Activated naive CD4-positive, alpha-beta T cell treated with anti-CD3 and anti-CD28 coated beads, Interleukin-2, amount 50 U/mL, for 16 hours (primary cell): ENCODE measurements at places on chromosomes 7 and 10.
A peak's percentile ranks its signal among the peaks of the same experiment; 100 is the strongest.

- DNase-seq: no peak
Measured at GRCh38 chr7:92765725-92766124, 70.6 kb downstream of the CDK6 start.

DNA sequence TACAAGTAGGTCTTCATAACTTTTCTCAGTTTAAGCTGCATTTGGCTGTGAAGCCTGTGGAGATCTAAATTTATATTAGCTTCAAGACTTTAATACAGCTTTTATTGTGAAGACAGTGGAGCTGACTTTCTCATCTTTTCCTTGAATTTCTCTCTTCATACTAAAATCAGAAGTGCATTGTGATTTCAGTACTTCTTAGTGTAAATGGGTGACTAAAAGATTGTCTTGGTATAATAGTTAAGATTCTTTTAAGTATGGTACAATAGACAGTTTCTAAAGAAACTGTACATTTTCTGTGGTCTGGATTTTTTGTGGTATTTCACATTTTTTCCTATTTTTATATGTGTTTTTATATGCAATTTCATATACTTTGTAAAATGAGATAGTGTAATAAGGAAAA lies 21.0 kb upstream of the DDX21 start:
- DNase-seq: no peak

DNA sequence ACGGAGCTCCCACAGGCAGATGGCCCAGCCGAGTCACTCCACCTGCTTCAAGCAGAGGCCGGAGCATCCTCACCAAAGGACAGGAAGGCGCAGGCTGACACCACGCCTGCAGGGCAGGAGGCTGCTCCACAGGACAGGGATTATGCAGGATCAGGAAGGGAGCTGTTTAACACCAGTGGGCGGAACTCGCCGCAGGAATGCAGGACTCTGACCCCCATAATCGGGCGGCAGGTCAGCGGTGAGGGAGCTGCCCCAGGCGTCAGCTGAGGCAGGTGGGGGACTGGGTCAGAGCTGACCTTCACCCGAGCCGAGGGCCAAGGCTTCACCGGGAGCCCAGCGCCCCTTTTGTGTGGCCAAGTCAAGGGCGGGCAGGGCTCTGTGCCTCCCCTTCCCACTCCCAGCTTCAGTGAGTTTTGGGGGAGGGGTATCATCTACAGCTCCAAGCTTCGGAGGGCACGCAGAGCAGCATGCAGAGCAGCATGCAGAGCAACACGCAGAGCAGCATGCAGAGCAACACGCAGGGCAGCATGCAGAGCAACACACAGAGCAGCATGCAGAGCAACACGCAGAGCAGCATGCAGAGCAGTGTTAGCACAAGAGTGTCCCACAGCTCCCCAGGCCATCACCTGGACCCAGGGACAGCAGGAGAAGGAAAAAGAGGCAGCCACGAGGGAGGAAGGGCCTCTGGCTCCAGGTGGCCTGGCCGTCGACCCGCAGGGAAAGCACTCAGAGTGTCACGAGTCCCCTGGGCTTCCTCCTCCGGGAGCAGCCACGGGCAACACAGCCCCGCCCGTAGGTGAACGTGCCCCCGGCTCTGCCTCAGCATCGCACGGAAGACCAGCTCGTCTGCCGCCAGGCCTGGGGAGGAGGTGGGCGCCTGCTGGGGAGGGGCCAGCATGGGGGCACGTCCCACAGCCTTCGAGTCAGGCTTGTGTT lies 151.7 kb upstream of the PPP2R2D start:
- no peak for DNase-seq

DNA sequence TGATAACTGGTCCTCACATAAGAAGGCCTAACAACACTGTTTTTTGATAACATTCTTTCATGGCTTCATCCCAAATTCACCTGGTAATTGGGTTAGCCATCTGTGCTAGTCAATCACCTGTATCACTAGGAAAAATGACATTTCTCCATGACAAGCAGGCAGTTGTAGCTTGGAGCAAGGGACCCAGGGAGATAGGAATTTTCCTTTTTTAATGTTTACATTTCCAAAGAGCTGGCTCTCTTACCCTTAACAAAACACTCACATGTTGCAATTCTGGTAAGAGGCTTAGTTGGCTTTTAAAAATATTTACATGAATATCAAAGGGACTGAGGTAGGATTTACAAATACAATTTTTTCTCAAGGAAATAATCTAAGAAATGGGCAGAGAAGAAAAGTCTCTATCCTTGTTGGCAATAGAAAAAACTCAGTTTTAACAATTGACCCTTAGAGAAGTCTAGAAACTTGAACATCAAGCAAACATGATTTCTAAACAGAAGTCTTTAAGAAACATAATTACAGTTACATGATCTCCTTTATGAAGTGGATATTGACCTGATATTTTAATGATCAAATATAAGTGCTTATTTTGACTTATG lies 16.1 kb upstream of the AKR1C1 start:
- DNase-seq: no peak

DNA sequence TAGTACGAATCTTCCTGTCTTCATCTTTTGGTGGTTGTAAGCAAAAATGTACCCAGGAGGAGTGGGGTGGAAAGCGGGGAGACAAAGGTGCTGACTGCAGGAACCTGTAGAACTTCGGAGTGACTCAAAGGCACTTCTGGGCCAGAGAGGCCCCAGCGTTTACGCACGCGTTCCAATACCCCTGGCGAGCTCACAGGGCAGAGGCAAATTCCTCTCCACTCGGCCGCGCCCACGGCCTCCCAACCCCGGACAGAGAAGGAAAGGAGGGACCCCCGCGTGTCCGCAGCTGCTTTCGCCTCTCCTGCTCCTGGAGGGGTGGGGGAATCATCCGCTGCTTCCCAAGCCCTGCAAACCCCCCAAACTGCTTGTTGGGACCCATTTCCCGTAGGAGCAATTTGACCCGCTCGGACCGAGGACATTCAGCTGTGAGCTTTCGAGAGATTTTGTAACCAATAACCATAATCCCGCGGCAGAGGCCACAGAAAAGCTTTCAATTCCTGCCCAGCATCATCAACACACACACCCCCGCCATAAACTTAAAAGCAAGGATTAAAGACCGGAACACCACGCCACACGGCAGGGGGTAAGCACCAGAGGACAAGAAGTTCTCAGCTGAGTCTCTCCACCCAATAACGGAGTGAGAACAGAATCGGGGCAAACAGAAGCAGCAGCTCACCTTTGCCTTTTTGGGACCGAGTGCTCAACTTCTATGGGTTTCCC lies 2.3 kb downstream of the IGF2BP3 start:
- DNase-seq: peak; percentile 21

GRCh38 chr7:64997927-64998391 lies 7.1 kb upstream of the ZNF117 start:
- DNase-seq: no peak

DNA sequence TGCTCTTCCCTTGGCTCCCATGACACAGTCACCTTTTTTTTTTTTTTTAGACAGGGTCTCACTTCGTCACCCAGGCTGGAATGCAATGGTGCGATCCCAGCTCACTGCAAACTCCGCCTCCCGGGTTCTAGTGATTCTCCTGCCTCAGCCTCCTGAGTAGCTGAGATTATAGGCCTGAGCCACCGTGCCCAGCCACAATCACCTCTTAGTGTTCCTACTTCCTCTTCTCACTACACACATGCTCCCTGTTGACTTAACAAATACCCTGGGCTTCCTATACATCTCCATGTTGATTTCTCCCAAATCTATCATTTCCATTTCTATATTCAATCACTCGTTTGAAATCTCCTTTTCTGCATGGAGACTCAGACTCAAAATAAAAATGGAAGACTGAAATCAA lies 91.7 kb downstream of the CUBN start:
- DNase-seq: no peak

DNA sequence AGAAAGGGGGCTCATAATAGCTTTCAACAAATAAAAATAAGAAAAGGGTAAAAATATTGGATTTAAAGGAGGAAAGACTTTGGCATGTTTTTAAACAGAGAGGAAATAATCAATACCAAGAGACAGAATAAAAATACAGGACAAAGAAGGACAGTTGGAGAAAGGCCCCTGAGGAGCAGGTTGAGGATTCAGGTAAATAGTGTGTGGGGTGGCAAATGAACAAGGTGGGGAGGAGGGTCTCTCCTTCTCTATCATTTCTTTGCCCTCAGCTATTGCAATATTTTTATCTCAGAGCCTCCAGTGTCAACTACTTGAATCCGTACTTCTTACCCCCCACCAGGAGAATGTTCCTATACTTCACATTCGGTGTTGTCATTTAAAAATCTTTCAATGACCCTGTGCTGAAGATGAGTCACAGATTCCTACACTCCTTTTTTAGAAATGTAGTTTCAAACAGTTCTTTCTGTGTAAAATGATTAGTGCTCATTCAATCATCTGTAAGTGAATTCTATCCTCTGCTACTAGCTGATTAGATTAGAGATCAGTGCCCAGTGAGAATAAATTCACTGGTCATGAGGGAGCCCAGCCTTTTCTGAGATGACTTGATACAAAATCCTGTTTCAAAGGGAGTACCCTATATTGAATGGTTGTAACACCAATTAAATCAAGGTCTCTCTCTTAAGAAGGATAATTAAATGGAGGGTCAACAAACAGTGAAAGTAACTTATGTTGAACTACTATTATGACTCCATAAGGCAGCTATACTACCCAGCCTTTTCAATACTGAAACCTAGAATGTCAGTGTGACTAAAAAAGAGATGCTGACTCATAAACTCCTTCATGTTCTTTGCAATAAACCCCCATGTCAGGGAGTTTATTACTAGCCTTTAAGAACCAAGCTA lies 50.4 kb upstream of the WNT16 start:
- DNase-seq: no peak

- DNase-seq: no peak
Measured at GRCh38 chr10:30691639-30692015, 62.1 kb upstream of the LYZL2 start.

DNA sequence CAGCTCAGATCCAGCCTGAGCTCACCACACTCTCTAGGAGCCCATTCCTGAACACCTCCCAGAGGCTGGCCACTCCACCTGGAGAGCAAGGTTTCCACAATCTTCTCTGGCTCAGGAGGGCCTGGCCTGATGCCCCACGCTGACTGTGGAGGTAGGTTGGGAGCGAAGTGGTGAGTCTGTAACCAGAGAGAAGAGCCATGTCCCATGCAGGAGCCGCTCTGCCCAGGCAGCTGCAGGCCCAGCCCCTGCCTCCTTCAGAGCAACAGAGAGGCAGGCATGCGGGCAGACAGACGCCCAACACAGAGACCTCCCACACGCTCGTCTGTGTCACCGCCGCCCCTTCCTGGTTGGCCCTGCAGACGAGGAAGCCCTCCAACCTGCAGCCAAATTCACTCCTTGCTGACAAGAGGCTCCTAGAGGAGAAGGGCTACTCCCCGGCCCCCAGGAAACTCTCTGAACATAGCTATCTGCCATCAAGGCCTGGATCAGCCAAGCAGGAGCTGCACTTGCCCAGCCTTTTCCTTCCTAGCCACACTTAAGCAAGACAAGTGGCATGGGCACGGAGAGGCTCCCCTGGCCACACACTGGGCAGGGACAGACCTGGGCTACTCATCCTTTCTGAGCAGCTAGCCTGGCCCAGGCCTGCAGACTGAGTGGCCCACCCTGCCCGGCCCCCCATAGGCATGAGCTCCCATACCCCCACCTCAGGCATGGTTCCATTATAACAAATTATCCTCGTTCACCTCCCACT lies 101.9 kb downstream of the GRID1 start:
- no peak for DNase-seq

GRCh38 chr7:1917221-1918062 lies 247.4 kb downstream of the ELFN1 start:
- DNase-seq: no peak

GRCh38 chr7:25947669-25948516 lies 204.1 kb upstream of the NFE2L3 start:
- DNase-seq: no peak

GRCh38 chr7:135190703-135191102 lies 20.2 kb upstream of the CYREN start:
- DNase-seq: no peak

DNA sequence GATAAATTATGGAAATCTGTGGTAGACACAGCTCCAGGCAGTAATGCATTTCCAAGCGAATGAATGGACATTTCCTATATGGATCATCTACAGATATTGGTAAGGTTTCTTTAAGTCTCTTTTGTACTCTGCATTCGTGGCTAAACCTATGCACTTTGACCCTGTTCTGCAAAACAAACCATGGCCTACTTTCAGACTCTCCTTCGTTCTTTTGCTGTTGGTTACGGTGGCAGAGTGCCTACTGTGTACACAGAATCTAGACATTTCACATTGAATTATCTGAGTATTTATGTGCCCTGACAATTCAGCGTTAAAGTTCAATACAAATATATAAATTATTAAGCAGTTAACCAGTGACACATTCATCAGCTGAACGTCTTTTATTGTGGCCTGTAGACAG lies 93.3 kb downstream of the MGMT start:
- DNase-seq: no peak

GRCh38 chr10:84258034-84258695 lies 13.3 kb downstream of the RGR start:
- no peak for DNase-seq

DNA sequence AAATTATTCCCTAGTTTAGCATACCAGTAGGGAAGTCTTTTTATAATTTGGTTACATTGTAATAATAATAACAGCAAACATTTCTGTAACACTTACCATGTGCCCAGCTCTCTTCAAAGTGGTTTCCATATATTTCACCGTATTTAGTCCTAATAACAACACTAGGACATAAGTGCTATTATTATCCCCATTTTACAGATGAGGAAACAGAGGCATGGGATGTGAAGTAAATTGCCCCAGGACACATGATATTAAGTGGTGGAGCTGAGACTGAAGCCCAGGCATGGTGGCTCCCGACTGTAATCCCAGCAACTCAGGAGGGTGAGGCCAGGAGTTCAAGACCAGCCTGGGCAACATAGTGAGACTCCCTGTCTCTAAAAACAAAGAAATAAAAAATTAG lies 5.1 kb downstream of the PHYH start:
- no peak for DNase-seq

- DNase-seq: no peak
Measured at GRCh38 chr10:95441547-95441923, 119.6 kb downstream of the SORBS1 start.

DNA sequence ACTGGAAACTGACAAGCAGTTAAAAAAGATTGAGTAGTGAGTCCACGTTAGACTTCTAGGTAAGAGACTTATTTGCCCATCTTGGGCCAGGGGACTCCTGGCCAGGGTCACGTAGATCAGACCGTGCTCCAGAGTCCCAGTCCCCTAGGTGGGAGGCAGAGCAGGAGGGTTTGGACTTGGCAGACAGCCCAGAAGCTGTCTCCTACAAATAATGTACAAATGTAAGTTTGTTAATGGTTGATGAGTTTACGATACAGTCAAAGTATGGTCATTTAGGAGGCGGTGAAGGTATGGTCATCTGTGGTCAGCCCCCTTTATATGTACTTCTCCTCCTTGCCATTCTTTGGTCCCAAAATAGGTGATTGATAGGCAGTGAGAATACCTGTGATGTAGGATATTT lies 28.2 kb downstream of the INPP5F start:
- DNase-seq: no peak

GRCh38 chr7:150374026-150374425 lies 5.1 kb upstream of the ZNF775 start:
- no peak for DNase-seq
